ENCODE measurements at places on chromosomes 1 and 21. TPM values are rescaled to one million over a fixed set of nuclear protein-coding genes. Genes with fewer than 3 reads are reported as not detected.

FAM78B gene
- not detected for total RNA-seq

CELA2A gene
- not detected for total RNA-seq

AMY1B gene
- not detected for total RNA-seq

KCNN3 gene
- 50.8 TPM for total RNA-seq

FCGR2B gene
- total RNA-seq: 1.9 TPM

SLC44A3 gene
- total RNA-seq: not detected

F3 gene
- total RNA-seq: 0.20 TPM

ALX3 gene
- not detected for total RNA-seq

LCE2A gene
- total RNA-seq: not detected

OR6N1 gene
- not detected for total RNA-seq

CCDC17 gene
- total RNA-seq: 5.0 TPM

AMY2A gene
- not detected for total RNA-seq

VWA1 gene
- not detected for total RNA-seq
